ENCODE measurements at places on chromosomes 3 and 15.

- H3K27me3 ChIP-seq: no peaks in the 10 kb centered on the region
- peak overlapping the region; percentile 7 for H3K27ac ChIP-seq
- H3K4me1 ChIP-seq: no peaks in the 10 kb centered on the region
- H3K36me3 ChIP-seq: no peaks in the 10 kb centered on the region
- DNase-seq: peak; percentile 60
- no peak overlapping the region for H3K4me3 ChIP-seq
Measured at GRCh38 chr3:76044601-76045600, 259.6 kb upstream of the ZNF717 start.

DNA sequence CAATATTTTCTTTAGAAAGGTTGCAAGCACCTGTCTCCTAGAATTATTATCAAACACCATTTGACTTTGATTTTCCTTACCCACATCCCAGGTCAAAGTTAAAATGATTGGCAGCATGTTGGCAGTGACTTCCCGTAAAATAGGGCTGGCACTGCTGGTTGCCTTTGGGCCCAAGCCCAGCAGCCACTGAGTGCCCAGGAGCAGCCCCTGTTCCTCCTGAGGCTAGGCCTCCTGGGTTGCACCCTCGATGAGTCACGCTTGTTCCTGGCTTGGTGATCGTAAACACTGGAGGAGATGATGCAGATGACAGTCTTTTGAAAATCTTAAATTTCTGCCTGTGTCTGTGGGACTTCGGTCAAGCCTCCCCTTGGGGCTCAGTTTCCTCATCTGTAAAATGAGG is 290.0 kb downstream of the TLE3 start:
- no peaks in the 10 kb centered on the region for H3K27me3 ChIP-seq
- no peaks in the 10 kb centered on the region for H3K36me3 ChIP-seq
- no peak overlapping the region for H3K4me3 ChIP-seq

DNA sequence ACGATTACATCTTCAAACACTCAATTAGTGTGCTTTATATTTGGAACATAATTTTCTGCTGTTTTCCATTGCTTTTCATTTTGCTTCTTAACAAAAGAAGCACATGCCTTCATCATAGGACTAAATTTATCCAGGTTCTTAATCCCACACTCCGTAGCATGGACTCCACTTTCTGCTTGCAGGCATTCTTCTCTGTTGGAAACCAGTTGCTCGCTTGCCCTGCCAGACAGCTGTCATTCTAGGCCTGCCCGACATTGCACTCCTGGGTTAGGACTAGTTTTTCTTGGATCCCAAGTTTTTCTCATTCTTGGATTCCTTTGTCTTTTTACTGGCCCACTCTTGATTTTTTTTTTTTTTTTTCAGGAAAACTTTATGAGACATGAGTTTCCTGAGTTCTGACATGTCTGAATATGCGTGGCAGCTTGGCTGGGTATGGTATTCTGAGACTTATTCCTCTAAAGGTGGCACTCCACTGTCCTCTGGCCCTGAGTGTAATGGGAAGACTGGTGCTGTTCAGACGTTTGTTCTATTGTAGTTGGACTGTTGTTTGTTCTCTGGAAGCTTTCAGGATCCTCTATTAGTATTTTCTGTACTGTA is 6.3 kb upstream of the ATP1B3 start:
- H3K4me1 ChIP-seq: no peaks in the 10 kb centered on the region
- H3K27ac ChIP-seq: no peak overlapping the region
- DNase-seq: no peak
- H3K4me3 ChIP-seq: no peak overlapping the region
- no peaks in the 10 kb centered on the region for H3K27me3 ChIP-seq

DNA sequence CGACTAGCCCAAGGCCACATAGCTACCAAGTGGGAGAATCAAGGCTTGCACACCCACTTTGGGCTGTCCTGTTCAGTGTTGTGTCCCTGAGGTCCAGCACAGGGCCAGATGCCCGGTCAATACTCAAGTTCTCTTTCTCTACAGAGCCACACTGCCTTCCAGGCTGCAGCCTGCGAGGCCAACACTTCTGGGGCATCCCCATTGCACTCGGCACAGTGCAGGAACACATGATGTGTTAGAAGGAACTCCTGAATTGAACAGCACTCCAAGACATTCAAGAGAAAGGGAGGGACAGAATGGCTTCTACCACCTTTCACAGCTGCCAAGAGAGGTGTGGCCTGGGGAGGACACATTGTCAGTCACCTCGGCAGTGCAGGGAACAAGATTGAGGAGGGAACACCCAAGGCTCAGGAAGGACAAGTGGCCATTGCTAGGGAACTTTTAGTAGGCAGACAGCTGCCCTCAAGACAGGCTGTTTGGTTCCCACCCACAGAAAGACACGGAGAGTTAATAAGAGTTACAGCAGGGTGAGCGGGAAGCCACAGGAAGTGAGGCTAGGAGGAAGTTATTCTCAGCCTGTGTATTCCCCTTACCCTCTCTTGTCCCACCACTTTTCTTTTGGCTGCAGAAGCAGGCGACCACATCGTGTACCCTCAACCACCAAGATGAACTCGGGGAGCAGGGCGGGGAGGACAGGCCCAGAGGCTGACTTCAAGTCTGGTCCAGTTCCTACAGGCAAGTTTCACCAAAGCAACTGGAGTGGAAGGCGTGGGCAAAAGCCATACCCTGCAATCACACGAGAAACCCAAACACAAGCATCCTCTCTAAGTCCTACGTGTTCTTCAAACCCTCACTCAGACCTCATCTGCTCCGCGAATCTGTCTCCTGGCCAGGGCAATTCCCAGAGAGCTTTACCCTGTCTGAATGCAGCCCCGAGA is 69.4 kb downstream of the SRGAP3 start:
- DNase-seq: no peak
- no peaks in the 10 kb centered on the region for H3K36me3 ChIP-seq
- no peak overlapping the region for H3K4me3 ChIP-seq

DNA sequence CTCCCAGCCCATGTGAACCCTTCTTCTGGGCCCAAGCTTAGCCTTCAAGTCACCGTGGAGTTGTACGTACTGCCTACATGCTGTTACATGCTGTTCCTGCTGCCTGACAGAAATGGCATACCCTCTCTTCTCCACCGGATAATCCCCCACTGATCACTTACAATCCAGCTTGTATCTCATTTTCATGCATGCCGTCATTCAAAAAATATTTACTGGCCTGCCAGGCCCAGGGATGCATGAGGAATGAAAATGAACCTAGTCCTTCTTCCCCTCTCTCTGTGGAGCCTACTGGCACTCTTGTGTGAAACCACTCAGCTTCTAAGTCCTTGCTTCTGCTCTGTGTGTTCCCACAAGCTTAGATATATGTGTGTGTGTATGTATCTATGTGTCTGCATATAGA is 60.6 kb downstream of the WNT5A start:
- no peaks in the 10 kb centered on the region for H3K4me1 ChIP-seq
- H3K27ac ChIP-seq: no peak overlapping the region
- H3K27me3 ChIP-seq: no peaks in the 10 kb centered on the region
- no peaks in the 10 kb centered on the region for H3K36me3 ChIP-seq
- H3K4me3 ChIP-seq: no peak overlapping the region

DNA sequence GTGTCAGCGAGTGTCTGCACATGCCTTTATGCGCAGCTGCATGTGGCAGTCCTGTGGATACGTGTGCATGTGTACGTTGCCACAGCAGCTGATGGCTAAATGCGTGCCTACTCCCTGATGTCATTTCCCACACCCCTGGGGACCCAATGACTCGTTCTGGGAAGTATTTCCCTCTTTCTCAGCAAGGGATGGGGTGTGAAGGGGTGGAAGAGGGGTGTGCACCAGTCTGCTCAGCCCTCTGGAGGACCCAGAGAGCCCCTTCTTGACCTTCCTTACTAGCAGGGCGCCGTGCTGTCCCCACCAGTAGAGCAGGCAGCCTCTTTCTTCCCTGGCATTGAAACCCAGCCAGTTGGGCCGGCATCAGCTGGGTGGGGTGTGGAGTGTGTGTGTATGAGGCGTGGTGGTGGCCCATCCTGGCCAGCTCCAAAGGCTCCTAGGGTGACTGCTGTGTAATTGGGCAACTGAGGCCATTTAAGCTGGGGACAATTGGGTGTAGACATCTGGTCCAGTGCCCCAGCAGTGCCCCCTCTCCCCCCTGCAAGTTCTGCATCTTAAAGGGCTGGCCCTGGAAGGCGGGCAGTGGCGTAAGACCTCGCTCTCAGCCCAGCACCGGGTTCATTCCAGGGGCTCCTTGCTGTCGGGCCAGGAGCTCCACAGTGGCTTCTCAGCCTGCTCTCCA is 19.2 kb downstream of the SNX33 start:
- no peak overlapping the region for H3K4me3 ChIP-seq
- H3K27ac ChIP-seq: no peak overlapping the region
- H3K36me3 ChIP-seq: no peaks in the 10 kb centered on the region
- H3K27me3 ChIP-seq: no peaks in the 10 kb centered on the region
- peak; percentile 84 for DNase-seq

DNA sequence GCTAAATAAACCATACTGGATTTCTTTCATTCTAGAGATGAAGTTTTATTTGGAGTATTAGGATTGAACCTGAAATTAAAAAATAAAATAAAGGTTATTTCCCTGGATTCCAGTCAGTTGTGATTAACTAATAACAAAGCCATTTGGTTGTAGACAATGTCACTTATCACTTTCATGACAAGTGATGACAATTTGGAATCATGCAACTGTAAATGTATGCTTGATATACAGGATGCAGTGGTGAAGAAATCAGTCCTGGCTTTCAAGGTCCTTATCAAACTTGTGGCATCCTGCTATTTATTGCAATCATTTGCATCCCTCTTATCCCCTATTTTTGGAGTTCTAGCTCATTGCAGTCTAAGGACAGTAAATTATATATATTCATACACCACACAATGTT is 425.2 kb downstream of the CHL1 start:
- no peaks in the 10 kb centered on the region for H3K4me1 ChIP-seq
- no peak for DNase-seq

DNA sequence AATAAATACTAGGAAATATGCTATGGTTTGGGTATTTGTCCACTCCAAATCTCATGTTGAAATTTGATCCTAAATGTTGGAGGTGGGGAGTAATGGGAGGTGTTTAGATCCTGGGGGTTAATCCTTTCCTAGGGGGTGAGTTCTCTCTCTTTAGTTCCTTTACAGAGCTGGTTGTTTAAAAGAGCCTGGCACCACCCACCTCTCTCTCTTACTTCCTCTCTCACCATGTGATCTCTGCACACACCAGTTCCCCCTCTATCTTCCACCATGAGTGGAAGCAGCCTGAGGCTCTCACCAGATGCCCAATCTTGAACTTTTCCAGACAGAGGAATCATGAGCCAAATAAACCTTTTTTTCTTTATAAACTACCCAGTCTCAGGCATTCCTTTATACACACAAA is 10.5 kb downstream of the SLC24A5 start:
- no peaks in the 10 kb centered on the region for H3K4me1 ChIP-seq
- no peak for DNase-seq
- no peak overlapping the region for H3K4me3 ChIP-seq
- no peak overlapping the region for H3K27ac ChIP-seq

DNA sequence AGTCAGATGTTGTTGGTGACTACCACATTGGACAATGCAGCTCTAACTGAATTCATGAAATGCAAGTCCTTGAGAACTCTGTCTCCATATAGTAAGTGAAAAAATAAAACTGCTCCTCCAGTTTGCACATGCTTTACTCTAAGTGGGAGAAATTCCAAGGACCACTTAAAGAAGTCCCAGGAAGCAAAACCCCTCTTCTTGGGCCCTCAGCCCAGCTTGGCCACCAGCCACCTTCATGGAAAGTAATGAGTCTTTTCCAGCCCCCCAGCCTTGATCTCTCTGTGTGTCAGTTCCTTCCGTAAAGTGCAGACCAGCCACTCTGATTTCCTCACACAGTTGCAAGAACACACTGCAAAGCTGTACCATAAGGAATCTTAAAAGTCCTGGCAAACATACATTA is 34.5 kb downstream of the DAPK2 start:
- no peaks in the 10 kb centered on the region for H3K4me1 ChIP-seq
- H3K36me3 ChIP-seq: no peaks in the 10 kb centered on the region
- H3K27ac ChIP-seq: no peak overlapping the region
- no peaks in the 10 kb centered on the region for H3K27me3 ChIP-seq
- no peak overlapping the region for H3K4me3 ChIP-seq

DNA sequence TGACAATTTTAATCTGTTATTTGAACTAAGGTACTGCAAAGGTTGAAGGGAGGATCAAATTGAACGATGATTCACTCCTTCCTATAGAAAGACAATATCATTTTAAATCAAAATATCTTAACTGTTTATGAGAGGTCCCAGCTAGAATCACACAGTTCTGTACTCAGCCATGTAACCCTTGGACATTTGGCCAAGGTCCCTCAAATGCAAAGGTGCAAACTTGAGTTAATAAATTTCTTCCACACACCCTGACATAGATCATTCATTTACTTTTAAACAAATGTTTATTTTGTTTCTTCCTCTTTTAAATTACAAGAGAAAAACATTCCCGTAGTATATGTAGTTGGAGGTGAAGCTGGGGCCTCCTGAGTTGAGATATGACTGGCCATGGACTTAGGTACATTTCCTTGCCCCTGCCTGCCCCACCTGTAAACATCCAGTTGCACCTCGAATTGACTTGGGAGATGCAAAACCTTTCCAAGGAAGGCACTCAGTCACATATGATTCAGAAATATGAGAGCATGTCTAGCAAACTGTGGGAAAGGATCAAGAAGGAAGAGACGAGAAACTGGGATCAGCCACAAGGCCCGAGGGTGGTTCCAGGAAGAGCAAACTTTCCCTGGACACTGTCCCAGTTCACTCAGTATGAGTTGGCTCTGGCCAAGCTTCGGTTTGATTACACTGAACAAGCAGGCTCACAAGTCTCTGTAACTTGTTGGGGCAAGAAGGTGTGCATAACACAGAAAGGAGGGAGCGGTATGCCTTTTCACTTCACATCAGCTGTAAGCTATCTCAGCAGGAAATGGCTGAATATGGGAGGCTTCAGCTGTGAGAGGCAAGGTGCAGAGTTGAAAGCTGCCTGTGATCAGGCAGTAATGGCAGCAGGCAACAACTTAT is 6.7 kb downstream of the TNFSF10 start:
- no peak overlapping the region for H3K27ac ChIP-seq
- H3K36me3 ChIP-seq: no peaks in the 10 kb centered on the region

- no peak overlapping the region for H3K4me3 ChIP-seq
- H3K27ac ChIP-seq: no peak overlapping the region
- no peak for DNase-seq
- no peaks in the 10 kb centered on the region for H3K36me3 ChIP-seq
Measured at GRCh38 chr3:70736009-70736408, 423.6 kb upstream of the MDFIC2 start.

GRCh38 chr3:87336761-87337160 is 60.4 kb upstream of the POU1F1 start:
- no peak overlapping the region for H3K4me3 ChIP-seq
- no peaks in the 10 kb centered on the region for H3K27me3 ChIP-seq
- no peak for DNase-seq

Data from mesendoderm (in vitro differentiated cells).